ENCODE measurements at places on chromosomes 3 and 15.

DNA sequence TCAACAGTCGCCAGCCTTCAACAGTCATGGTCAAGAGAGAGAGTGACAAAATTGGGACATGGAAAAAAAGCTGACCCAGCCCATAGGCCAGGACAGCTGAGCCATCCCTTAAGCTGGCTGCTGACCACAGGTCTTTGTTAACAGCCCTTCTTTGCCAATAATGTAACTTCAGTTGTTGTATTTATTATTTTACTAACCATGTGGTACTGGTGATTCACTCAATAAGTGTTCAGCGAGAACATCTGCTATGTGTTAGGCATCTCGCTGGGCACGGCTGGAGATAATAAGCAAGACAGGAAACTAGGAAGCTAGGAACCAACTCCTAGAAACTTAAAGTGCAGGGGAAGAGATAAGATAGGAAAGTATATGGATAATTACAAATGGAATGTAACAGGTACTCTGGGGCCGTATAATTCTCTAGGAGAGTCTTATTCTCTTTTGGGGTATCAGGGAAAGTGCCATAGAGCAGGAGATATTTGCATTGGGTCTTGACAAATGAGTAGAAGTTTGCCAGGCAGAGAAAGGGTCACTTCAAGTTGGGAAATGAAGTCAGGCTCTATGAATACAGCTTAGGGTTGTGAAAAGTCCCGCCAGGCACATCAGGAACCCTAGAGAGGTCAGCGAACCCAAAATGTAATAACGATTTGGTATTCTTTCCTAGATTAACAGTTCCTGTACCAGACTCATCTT, 84.0 kb upstream of the TRA2B start:
- DNase-seq: no peak

- DNase-seq: no peak
Measured at GRCh38 chr3:138933068-138933668, 13.8 kb downstream of the FOXL2 start.

DNA sequence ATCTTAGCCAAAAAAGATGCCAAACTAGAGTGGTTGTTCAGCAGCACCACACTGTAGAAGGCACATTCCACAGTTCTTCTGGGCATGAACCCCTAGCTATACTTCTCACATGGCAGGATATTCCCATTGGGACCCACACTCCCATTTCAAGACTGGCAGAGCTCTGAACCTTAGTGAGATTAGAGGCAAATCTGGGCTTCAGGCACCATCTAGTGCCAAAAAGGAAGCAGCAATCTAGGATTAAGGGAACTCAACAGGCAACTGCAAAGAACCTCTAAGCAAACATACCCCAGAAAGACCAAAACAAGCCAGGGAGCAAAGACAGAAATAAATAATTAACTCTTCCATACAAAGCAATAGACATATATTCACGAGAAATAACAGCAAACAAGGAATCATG, 66.2 kb downstream of the TAFA4 start:
- no peak for DNase-seq

GRCh38 chr3:149781211-149781610, 11.1 kb downstream of the ANKUB1 start:
- DNase-seq: no peak

- no peak for DNase-seq
Measured at GRCh38 chr3:98580401-98581386, 12.7 kb downstream of the CPOX start.

- DNase-seq: no peak
Measured at GRCh38 chr15:69531665-69532027, 79.0 kb downstream of the RPLP1 start.

DNA sequence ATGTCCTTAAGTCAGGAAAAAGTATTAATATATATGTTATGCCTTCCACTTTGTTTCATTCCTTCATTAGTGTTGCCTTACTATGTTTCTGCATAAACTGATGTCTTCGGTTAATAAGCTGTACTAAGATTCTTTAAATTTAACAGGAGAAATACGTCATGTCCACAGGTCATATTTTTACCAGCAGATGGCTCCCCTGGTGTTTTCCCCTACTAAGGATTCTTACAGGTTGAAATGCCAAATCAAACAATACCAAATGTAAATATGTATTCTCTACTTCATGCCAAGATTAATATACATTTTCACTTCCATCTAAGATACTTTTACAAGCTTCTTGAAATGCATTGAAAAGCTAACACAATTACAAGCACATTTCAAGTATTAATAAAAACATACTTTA, 1602.1 kb downstream of the SI start:
- no peak for DNase-seq

- no peak for DNase-seq
Measured at GRCh38 chr3:12845811-12846210, 4.4 kb upstream of the RPL32 start.

- DNase-seq: no peak
Measured at GRCh38 chr3:16320711-16321110, 55.7 kb downstream of the OXNAD1 start.

DNA sequence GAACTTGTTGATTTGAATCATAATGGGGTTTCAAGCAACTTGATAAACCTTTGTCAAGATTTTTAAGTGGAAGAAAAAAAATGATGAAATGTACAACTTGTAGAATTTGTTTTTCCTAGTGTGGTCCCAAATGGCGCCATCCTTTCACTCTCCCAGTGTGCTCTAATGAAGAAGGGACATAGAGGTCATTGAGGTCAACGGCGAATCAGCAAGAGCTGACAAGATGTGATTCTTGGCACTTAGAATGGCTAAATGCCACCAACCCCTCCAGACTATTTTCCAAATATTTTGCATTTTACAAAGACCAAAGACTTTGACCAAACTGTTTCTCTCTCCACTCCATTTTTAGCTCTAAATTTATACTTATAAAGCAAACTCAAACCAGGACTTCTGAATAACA, 320.2 kb upstream of the MME start:
- no peak for DNase-seq

DNA sequence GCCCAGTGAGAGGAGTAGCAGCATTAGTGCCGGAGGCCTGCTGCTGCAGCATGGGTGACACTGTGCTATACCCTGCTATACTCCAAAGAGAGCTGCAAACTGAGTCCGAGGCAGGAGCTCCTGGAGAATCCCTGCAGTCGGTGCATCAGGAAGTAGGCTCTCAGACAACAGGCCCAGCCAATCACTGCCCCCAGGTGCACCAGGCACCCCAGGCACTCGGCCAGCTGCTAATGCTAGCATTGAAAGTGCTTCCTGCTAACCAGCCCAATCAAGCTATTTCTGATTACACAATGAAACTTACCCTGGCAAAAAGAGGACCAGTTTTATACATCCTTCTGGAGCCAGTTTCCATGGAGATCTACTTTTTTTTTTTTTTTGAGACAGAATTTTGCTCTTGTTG, 45.6 kb upstream of the IREB2 start:
- no peak for DNase-seq

Data from activated CD4-positive, alpha-beta T cell treated with anti-CD3 and anti-CD28 coated beads for 1 hour (primary cell).